ENCODE measurements at places on chromosomes 3 and 15. TPM values are rescaled to one million over a fixed set of nuclear protein-coding genes. Genes with fewer than 3 reads are reported as not detected.

GRCh38 chr3:147213633-147214032 is 192.7 kb downstream of the ZIC4 start:
- no peak overlapping the region for H3K27ac ChIP-seq
- H3K36me3 ChIP-seq = no peaks in the 10 kb centered on the region
- H3K4me1 ChIP-seq = no peaks in the 10 kb centered on the region
- no peaks in the 10 kb centered on the region for H3K27me3 ChIP-seq

DNA sequence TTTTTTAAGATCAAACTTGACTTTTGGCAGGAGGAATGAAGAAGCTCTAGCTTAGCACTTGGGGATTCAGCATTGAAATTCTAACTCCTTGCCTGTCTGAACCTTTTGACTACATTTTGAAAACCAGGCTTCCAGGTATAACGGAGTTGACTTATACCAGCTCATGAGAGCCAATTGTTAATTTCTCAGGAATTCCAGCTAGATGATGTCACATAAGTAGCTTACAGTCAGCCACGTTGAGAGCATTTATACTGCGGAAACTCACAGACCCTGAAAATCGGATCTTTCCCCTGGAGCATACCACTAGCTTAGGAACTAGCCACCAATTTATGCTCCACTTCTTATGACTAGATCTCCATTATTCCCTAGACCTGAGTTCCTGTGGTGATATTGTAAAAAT is 321.4 kb upstream of the DPH6 start:
- no peak for DNase-seq
- no peaks in the 10 kb centered on the region for H3K4me1 ChIP-seq
- H3K36me3 ChIP-seq = no peaks in the 10 kb centered on the region
- H3K27ac ChIP-seq = no peak overlapping the region

DNA sequence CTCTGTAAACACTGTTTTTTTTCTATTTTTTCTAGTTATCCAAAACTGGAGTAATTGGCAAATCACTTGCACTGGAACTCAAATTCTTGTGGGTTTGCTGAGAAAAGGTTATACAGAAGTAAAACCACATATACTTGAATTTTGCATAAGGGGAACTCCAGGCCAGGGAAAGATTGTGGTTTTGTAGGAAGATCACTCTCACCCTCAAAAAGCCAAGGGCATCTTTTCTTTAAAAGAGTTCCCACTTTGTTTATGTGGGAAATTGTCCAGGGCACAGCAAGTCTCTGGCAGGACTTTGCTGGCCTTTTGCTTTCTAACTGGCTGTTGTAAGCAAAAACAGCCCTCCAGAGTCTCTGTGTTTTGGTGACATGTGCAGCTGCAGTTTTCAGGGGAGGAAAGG is 340.3 kb upstream of the RBMS3 start:
- no peak for DNase-seq
- H3K27ac ChIP-seq = no peak overlapping the region
- no peaks in the 10 kb centered on the region for H3K27me3 ChIP-seq

DNA sequence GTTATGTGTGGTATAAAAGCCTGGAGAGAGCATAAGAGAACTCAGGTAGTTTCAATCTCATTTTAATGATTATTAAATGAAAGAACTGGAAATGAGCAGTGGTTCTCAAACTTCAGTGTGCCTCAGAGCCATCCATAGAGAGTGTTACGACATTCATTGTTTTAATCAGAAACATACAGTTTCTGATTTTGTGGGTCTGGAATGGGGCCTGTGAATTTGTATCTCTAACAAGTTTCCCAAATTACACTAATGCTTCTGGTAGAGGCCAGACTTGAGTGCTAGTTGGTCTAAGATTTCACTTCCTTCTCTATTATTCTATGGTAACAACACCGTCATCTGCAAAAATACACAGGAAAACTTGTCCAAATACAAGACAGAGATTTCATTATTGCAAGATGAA is 292.0 kb upstream of the NECTIN3 start:
- H3K27ac ChIP-seq = no peak overlapping the region
- no peaks in the 10 kb centered on the region for H3K36me3 ChIP-seq
- H3K4me1 ChIP-seq = no peaks in the 10 kb centered on the region
- H3K4me3 ChIP-seq = no peak overlapping the region
- no peak for DNase-seq
- no peaks in the 10 kb centered on the region for H3K27me3 ChIP-seq

TRIM59 gene
- total RNA-seq = 3.8 TPM

Data from thyroid gland (tissue), 4 donors.